ENCODE measurements at places on chromosomes 2 and 18.

- no peak for DNase-seq
Measured at GRCh38 chr18:62672600-62672999, 42.7 kb upstream of the PHLPP1 start.

DNA sequence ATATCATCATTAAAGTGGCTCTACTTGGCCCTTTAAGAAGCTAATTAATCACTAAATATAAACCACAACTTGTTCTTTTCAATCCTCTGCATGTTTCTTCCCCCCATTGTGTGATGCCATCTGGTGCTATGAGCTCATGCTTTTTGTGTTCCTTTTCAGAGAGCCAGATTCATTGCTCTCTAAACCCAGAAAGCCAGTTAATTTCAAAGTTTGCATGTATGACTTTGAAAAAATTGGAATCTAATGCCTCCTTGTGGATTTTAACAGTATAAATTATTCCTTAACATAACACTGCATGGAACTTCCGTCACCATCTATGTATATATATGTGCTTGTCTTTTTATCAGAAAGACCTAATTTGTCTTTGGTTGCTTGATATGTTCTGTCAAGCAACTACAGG is 31.1 kb downstream of the TMEM178A start:
- no peak for DNase-seq

GRCh38 chr18:63981719-63982118 is 11.8 kb downstream of the SERPINB8 start:
- DNase-seq: no peak

- no peak for DNase-seq
Measured at GRCh38 chr18:27395752-27396151, 210.6 kb upstream of the CHST9 start.

Measured in GOT3 (cell line).